ENCODE measurements at places on chromosomes 1 and 21.
A peak's percentile ranks its signal among the peaks of the same experiment; 100 is the strongest.

- ATAC-seq: no peak
These were observed 79.7 kb downstream of the RUNX3 start for GRCh38 chr1:24850328-24850920.

DNA sequence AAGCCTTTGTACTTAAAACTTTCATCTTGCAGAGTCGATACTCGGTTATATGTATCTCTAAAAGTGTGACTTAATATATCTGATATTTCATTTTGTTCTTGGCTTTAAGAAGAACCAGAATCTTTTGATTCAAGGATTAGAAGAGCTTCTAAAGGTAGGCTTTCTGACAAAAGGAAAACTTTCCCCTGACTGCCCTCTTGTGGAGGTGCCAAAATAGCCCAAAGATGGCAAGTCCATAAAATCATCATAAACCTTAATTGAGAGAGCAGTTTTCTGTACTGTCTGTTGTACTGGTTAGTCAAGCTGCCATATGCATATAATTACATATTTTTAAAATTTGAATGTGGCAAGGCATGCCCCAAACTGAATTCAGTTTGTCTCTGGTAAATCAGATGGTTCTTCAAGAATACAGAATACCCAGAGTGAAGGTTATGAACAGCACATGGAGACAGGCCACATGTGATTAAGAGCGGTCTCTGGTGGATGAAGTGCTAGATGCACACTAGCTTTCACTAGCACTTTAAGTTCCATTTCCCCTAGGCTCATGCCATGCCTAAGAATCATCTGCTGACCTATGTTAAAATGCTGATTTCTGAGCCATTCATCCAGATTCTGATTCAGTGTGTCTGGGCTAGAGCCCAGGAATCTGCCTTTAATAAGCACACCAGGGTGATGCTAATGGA lies 27.7 kb upstream of the ELAVL4 start:
- ATAC-seq: no peak

- ATAC-seq: no peak
These were observed 3.3 kb downstream of the RSRP1 start for GRCh38 chr1:25243907-25244306.

DNA sequence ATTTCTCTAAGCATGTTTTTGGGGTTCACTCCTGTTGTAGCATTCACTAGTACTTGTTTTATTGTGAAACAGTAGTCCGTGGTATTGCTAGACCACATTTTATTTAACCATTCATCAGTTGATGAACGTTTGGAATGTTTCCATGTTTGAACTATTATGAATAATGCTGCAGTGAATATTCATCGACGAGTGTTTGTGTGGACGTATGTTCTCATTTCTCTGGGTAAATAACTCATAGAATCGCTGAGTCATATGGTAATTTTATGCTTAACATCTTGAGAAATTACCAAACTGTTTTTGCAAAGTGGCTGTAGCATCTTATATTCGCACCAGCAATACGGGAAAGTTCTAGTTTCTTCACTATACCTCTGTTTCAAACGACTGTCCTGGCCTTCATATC lies 28.0 kb upstream of the KAZN start:
- ATAC-seq: no peak

GRCh38 chr1:31575369-31576140 lies 760 bp upstream of the TINAGL1 start:
- no peak for ATAC-seq

- ATAC-seq: no peak
These were observed 2.0 kb upstream of the TRNP1 start for GRCh38 chr1:26991310-26992116.

GRCh38 chr1:173413271-173413707 lies 63.8 kb upstream of the PRDX6 start:
- peak; percentile 46 for ATAC-seq

DNA sequence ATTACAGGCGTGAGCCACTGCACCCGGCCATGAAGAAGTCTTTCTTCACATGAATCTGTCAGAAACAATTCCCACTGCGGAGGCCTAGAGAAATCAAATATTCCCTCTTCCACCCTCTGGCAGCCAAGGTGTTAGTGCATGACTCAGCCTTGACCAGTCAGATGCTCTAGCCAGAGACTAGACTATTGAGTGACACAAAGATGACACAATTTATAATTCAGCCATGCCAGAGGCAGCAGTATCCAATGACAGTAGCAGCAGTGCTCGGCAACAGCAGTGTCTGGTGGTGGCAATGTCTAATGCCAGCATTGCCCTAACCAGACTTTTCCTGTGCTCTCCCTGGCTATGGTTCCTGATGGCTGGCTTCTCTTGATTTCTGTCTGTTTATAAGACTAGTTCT lies 8.7 kb downstream of the CTXND2 start:
- no peak for ATAC-seq

- ATAC-seq: no peak
These were observed 12.1 kb upstream of the FAM131C start for GRCh38 chr1:16085522-16085921.

DNA sequence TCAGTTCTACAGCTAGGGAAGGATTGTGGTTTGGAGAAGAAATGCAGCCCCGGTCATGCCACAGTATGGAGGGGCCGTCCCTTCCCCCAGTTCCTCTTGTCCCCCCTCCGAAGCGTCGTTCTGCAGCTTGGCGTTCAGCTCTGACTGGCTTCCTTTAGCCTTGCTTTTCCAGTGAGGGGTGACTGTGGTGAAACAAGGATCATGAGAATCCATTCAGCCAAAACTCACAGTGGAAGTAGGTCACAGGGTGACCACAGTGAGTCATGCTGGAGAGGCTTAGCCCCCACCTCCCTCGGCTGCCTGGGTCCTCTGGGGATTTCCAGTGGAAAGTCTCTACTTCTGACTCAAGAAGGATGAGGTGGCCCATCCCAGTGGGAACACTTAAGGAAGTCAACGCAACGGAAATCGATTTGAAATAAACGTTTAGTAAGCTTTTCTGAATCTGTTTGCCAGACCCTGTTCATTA lies 37.3 kb upstream of the COL6A2 start:
- peak; percentile 44 for ATAC-seq

DNA sequence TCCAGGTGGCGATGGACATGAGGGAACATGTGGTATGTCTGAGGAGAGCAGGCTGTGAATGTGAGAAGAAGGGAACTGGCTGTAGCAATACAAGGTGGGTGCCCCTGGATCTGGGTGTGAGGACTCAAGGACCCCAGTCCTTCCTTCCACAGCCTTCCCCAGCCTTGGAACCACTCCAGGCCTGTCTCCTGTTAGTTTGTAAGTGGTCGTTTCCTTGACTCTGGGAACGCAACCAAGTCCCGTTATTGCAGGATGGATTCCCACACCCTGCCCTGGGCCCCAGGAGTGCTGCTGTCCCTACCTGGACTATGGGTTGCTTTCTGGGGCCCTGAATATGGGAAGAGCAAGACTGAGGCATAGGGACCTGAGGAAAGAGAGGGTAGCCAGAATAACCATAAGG lies 47.2 kb upstream of the VANGL1 start:
- ATAC-seq: no peak

GRCh38 chr1:84919461-84919970 lies 26.5 kb upstream of the LPAR3 start:
- ATAC-seq: no peak

DNA sequence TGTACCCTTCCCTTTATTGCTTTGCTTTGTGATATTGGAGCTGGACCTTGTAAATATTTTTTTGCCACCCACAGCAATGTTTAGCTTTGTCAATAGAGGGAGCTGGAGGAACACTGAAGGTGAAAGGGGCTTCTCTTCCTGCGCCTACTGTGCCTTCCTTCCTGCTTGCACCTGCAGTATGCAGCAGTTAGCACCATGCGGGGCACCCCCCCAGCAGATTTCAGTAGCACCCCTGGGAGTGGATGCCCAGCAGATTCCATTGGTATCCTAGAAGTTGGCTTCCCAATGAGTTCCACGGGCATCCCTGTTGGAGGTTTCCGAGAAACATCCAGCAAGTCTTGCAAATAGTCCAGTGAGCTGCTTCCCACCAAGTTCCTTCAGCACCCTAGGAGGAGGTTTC lies 25.6 kb downstream of the S100A10 start:
- peak; percentile 79 for ATAC-seq

- ATAC-seq: no peak
These were observed 712 bp upstream of the LAMB3 start for GRCh38 chr1:209652873-209653401.
